Activated T-cell treated with anti-CD3 and anti-CD28 coated beads for 1 hour (primary cell): ENCODE measurements at places on chromosomes 13 and 19.

- no peak for DNase-seq
Measured at GRCh38 chr13:100403675-100404074, 184.9 kb downstream of the GGACT start.

DNA sequence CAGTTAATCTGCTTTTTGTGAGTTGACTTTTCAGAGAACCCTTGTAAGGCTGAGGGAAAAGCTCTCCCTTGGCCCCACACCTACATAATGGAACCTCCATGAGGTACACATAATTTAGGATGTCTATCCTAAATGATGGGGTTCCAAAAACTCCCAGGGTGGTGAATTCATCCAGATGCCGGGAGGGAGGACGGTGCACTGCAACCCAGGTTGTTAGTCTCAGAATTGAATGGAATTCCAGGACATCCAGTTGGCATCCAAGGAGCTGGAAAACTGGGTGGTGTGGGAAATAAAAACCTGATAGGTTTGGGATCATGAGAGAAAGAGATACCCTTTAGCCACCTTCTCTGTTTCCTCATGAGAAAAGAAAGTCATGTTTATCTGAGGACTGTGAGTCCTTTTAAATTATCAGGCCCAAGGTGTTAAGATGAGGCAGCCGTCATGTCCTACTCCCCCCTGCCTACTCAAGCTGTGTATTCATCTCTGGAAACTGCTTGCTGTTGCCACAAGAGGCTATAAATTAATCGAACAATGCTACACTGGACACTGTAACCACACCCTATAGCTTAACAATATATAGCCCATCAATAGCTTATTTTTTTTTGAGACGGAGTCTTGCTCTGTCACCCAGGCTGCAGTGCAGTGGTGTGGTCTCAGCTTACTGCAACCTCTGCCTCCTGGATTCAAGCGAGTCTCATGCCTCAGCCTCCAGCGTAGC lies 49.5 kb downstream of the C13orf46 start:
- DNase-seq = no peak

DNA sequence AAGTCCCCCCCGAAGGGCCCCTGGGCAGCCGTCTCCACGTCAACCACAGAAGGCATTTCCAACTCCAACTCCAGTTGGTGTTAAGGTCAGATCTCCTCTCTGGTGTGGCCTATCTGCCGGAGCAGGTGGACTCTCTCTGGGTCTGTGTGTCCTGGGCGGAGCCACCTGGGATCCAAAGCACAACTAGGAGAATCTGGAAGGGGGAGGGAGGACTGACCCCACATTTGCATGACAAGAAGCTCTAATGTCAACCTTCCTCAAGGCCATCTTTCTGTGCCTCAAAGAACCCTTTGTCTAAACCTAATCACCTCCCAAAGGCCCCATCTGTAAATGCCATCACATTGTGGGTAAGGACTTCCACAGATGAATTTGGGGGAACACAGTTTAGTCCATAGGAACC lies 381.5 kb downstream of the UQCRFS1 start:
- DNase-seq = no peak

GRCh38 chr13:47632311-47632710 lies 368.8 kb downstream of the SUCLA2 start:
- DNase-seq = no peak

DNA sequence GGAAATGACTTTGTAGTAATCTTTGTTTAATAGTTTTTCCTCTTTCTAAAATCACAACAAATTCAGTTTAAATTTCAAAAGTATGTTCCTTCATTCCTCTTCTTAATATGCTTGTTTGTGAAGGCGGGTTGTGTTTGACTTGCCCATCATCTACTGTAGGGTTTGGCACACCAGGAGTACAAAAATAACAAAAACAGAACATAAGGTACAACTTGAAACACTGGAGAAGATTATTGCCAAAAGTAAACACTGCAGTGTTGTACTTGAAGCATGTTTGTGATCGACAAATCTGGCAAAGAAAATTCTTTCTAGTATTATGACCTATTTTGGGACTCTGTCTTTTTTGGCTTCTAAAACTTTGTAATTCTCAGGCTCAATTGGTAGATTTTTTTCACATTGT lies 518.6 kb downstream of the SLITRK5 start:
- DNase-seq = no peak

GRCh38 chr13:73677048-73677601 lies 457.1 kb downstream of the KLF12 start:
- DNase-seq = no peak

- DNase-seq = no peak
Measured at GRCh38 chr13:33015791-33016323, 366 bp upstream of the KL start.

DNA sequence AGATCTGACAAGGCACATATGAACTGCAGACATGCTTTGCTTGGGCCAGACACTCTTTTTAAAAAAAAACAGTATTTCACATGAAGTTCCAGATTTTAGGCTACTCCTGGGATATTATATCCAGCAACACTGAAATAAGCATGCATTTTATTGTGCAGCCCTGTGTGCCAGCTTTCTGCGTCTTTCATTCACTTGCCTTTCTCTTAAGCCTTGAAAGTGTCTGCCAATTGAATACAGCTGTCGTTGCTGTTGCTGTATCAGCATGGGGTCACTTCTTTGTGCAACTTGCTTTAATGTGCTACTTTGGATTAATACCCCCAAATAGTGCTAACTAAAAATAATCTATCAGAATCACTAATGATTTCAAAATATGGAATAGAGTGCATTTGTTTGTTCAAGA lies 657.8 kb downstream of the SLITRK6 start:
- DNase-seq = no peak
